ENCODE measurements at places on chromosomes 1 and 21. TPM values are rescaled to one million over a fixed set of nuclear protein-coding genes. Genes with fewer than 3 reads are reported as not detected.

Gene FRRS1
- total RNA-seq = 4.8 TPM

Gene MAP10
- 2.0 TPM for total RNA-seq

Gene RNU1-3
- total RNA-seq = 2,019 TPM

Gene AQP10
- total RNA-seq = not detected

Gene CD2
- total RNA-seq = not detected

Gene MMEL1
- total RNA-seq = 1.1 TPM

Gene CGN
- total RNA-seq = 0.73 TPM

GRCh38 chr1:184025242-184025675 is 12.3 kb downstream of the COLGALT2 start:
- H3K4me1 ChIP-seq = no peaks in the 10 kb centered on the region
- H3K36me3 ChIP-seq = no peaks in the 10 kb centered on the region

DNA sequence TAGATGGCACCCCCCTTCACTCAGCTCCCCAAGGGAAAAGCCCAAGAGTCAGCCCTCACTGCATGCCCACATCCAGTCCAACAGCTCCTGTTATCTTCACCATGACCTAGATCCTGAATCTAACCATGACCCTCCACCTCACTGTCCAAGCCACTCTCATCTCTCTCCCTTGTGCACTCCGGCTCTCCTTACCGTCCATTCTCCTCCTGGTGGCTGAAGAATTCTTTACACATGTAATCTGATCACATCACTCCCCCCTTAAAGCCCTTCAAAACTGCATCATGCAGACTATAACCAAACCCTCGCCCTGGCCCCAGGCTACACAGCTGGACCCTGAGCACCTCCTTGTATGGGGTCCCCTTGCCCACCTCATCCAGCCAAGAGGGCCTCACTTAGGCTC is 14.0 kb upstream of the PAQR7 start:
- H3K36me3 ChIP-seq = no peaks in the 10 kb centered on the region
- H3K27ac ChIP-seq = no peak overlapping the region
- no peaks in the 10 kb centered on the region for H3K4me1 ChIP-seq
- DNase-seq = no peak

DNA sequence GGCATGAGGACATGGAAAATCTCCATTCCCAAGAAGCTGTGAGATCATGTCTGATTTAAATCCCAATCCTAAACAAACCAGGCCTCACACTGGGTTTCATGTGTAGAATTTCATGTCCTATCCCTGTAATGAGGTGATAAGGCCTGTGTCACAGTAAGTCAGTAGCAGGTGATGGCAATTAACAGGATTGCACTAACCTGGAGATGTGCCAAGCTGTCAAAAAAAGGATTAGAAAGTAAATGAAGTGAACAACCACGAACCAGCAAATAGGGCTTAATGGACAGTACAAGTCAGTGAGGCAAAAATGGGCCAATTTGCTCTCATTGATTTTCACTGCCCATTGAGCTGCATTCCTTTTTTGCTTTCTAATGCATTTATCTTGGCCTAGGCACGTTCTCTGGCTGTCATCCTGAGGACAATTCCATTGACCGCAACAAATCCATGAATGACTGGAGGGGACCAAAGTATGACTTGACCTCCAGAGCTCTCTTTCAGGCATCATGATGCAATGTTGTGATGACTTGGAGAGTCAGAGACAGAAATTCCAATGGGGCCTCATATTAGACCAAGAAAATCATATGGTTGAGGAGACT is 673.6 kb upstream of the ADGRL2 start:
- no peak for DNase-seq
- H3K4me1 ChIP-seq = peaks cover 7% of the 10 kb centered on the region
- no peak overlapping the region for H3K27ac ChIP-seq

DNA sequence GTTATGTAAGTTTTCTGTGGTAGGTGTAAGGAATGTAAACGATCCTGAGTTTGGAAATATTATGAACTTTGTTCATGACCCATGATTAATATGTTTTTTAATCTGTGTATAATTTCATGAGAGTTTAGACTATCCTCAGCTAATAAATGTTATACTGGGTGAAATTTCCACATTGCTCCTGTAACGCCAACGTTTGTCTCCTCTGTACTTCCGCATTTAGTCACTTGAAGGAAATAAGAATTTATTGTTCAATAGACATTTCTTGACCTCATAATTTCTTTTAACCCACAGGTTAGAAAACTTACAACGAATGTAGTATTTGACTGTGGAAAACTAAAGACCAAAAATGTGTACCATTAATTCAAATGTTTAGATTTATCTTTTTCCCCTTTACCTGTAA is 876 bp downstream of the KCNJ15 start:
- H3K4me3 ChIP-seq = no peak overlapping the region
- H3K36me3 ChIP-seq = no peaks in the 10 kb centered on the region
- H3K4me1 ChIP-seq = no peaks in the 10 kb centered on the region
- H3K27me3 ChIP-seq = peaks cover 21% of the 10 kb centered on the region
- DNase-seq = no peak
- H3K27ac ChIP-seq = no peak overlapping the region

- no peaks in the 10 kb centered on the region for H3K36me3 ChIP-seq
- H3K27me3 ChIP-seq = no peaks in the 10 kb centered on the region
- no peak overlapping the region for H3K27ac ChIP-seq
- no peaks in the 10 kb centered on the region for H3K4me1 ChIP-seq
- no peak overlapping the region for H3K4me3 ChIP-seq
Measured at GRCh38 chr21:42556960-42557359, 43.3 kb downstream of the SLC37A1 start.

DNA sequence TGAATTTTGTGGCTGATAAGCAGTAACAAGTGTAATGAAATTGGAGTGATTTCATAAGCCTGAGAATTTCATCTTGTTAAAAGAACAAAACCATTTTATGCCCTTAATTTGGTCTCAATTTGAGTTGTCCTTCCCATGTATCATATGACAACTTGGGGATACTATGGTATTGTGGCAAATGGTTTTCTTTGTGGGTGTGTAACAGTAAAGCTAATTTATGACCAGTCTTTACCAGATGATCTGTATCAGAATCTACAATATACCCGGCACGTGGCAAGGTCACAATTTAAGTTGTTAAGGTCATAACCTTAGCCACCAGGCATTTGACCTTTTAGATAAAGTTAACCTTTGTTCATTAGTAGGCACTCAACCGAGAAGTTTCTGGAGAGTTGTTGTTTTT is 9.1 kb downstream of the NFIA start:
- H3K36me3 ChIP-seq = peaks cover 5% of the 10 kb centered on the region
- H3K4me1 ChIP-seq = peaks cover 7% of the 10 kb centered on the region
- no peak overlapping the region for H3K27ac ChIP-seq
- H3K27me3 ChIP-seq = no peaks in the 10 kb centered on the region

GRCh38 chr1:119470958-119471357 is 36.1 kb upstream of the HSD3B1 start:
- DNase-seq = no peak
- no peaks in the 10 kb centered on the region for H3K4me1 ChIP-seq
- H3K27ac ChIP-seq = no peak overlapping the region
- H3K4me3 ChIP-seq = no peak overlapping the region
- H3K36me3 ChIP-seq = no peaks in the 10 kb centered on the region

- no peak overlapping the region for H3K27ac ChIP-seq
- H3K4me1 ChIP-seq = no peaks in the 10 kb centered on the region
- no peak for DNase-seq
- H3K27me3 ChIP-seq = no peaks in the 10 kb centered on the region
- no peaks in the 10 kb centered on the region for H3K36me3 ChIP-seq
- H3K4me3 ChIP-seq = no peak overlapping the region
Measured at GRCh38 chr1:7565099-7565750, 205.9 kb upstream of the VAMP3 start.

GRCh38 chr1:2273401-2274090 is 45.4 kb downstream of the SKI start:
- H3K4me3 ChIP-seq = no peak overlapping the region
- no peak overlapping the region for H3K27ac ChIP-seq
- no peak for DNase-seq
- no peaks in the 10 kb centered on the region for H3K36me3 ChIP-seq

- no peak overlapping the region for H3K4me3 ChIP-seq
- no peaks in the 10 kb centered on the region for H3K4me1 ChIP-seq
- H3K27me3 ChIP-seq = no peaks in the 10 kb centered on the region
- H3K27ac ChIP-seq = no peak overlapping the region
- no peaks in the 10 kb centered on the region for H3K36me3 ChIP-seq
- DNase-seq = peak; percentile 4
Measured at GRCh38 chr1:10824821-10825540, 28.5 kb upstream of the CASZ1 start.

GRCh38 chr1:108563808-108564207 is 3.9 kb downstream of the EEIG2 start:
- H3K4me3 ChIP-seq = no peak overlapping the region
- peaks cover 25% of the 10 kb centered on the region for H3K4me1 ChIP-seq
- no peak overlapping the region for H3K27ac ChIP-seq
- no peak for DNase-seq
- H3K27me3 ChIP-seq = no peaks in the 10 kb centered on the region
- no peaks in the 10 kb centered on the region for H3K36me3 ChIP-seq

- peak within 1 kb of the TSS; percentile 99 for H3K27ac ChIP-seq
- peak; percentile 87 for DNase-seq
- no peaks in the 10 kb centered on the region for H3K27me3 ChIP-seq
- peak within 1 kb of the TSS; percentile 49 for H3K4me3 ChIP-seq
- peaks cover 11% of the 10 kb centered on the region for H3K36me3 ChIP-seq
Measured at GRCh38 chr1:234610061-234610665, at the start of gene IRF2BP2. IRF2BP2 (minus strand) TSS chr1:234610178; CDS start chr1:234609494, 684 bp downstream.

DNA sequence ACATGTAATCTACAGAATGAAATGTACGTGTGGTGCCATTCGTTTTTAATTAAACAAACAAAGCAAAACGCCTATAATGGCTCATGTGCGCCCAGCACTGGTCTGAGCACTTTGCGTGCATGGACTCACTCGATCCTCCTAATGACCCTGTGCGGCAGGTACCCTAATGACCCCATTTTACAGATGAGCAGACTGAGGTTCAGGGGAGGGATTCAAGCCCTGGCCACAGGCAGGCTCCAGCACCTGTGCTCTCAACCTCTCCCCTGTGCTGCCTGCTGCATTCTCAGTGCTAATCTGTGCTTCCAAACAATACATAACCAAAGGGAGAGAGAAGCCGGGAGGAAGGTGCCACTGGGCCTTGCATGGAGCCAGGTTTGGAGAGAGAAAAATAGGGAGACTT is 124.2 kb upstream of the ZBTB40 start:
- H3K27ac ChIP-seq = no peak overlapping the region
- no peak overlapping the region for H3K4me3 ChIP-seq
- DNase-seq = no peak
- no peaks in the 10 kb centered on the region for H3K36me3 ChIP-seq
- H3K27me3 ChIP-seq = no peaks in the 10 kb centered on the region

DNA sequence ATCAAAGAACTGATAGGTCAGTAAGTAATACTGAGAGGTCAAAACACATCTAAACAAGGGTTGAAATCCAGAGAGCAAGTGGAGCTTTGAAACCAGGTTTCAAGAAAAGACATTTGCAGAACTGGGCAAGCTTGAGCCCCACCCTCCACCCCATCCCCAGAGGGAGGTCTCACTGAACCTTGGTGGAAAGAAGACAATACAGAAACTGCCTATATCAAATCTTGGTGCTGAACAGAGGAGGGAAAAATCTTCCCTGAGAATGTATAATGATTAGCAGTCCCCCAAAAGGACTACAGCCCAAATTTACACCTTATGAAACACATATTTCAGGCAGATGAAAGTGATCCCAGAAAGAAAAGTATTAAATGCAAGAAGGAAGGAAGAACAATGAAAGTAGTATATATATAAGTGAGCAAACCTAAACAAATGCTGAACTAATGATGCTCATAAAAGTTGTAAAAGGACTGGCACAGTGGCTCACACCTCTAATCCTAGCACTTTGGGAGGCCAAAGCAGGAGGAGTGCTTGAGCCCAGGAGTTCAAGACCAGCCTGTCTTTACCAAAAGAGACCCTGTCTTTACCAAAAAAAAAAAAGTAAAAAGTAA is 12.4 kb downstream of the ZBTB17 start:
- H3K4me3 ChIP-seq = no peak overlapping the region
- no peaks in the 10 kb centered on the region for H3K36me3 ChIP-seq
- H3K27me3 ChIP-seq = no peaks in the 10 kb centered on the region
- no peak overlapping the region for H3K27ac ChIP-seq

DNA sequence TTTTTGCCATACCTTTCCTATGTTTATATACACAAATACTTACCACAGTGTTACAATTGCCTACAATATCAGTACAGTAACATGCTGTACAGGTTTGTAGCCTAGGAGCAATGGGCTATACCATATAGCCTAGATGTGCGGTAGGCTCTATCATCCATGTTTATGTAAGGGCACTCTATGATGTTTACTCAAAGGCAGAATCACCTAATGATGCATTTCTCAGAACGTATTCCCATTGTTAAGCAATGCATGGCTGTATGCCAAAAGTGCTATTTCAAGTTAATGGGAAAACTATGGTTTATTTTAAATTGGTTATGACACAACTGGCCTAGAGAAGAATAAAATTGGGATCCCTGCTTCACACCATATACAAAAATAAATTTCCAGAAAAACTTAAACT is 36.9 kb upstream of the DISP1 start:
- H3K4me3 ChIP-seq = no peak overlapping the region
- H3K36me3 ChIP-seq = no peaks in the 10 kb centered on the region
- no peaks in the 10 kb centered on the region for H3K4me1 ChIP-seq
- peak; percentile 46 for DNase-seq
- no peak overlapping the region for H3K27ac ChIP-seq

GRCh38 chr21:32240851-32241687 is 37.8 kb downstream of the MIS18A start:
- no peaks in the 10 kb centered on the region for H3K36me3 ChIP-seq
- no peaks in the 10 kb centered on the region for H3K4me1 ChIP-seq
- H3K27me3 ChIP-seq = peaks cover 7% of the 10 kb centered on the region
- no peak for DNase-seq
- H3K27ac ChIP-seq = no peak overlapping the region
- H3K4me3 ChIP-seq = no peak overlapping the region

GRCh38 chr1:26697978-26698849 is 2.4 kb downstream of the ARID1A start:
- no peaks in the 10 kb centered on the region for H3K36me3 ChIP-seq
- DNase-seq = peak; percentile 94
- H3K4me3 ChIP-seq = peak overlapping the region; percentile 83
- H3K4me1 ChIP-seq = peaks cover 68% of the 10 kb centered on the region
- peak overlapping the region; percentile 36 for H3K27ac ChIP-seq

GRCh38 chr1:145979746-145980456 is 15.4 kb downstream of the POLR3GL start:
- peak; percentile 80 for DNase-seq
- no peaks in the 10 kb centered on the region for H3K27me3 ChIP-seq
- H3K27ac ChIP-seq = peak overlapping the region; percentile 89
- no peaks in the 10 kb centered on the region for H3K36me3 ChIP-seq
- H3K4me3 ChIP-seq = no peak overlapping the region
- H3K4me1 ChIP-seq = peaks cover 40% of the 10 kb centered on the region

- H3K4me3 ChIP-seq = no peak overlapping the region
- peak; percentile 35 for DNase-seq
- no peaks in the 10 kb centered on the region for H3K27me3 ChIP-seq
- H3K4me1 ChIP-seq = no peaks in the 10 kb centered on the region
- H3K27ac ChIP-seq = no peak overlapping the region
- H3K36me3 ChIP-seq = no peaks in the 10 kb centered on the region
Measured at GRCh38 chr1:175757381-175758015, 14.1 kb upstream of the TNR start.

- no peaks in the 10 kb centered on the region for H3K4me1 ChIP-seq
- H3K4me3 ChIP-seq = no peak overlapping the region
- no peak for DNase-seq
- no peaks in the 10 kb centered on the region for H3K27me3 ChIP-seq
Measured at GRCh38 chr1:93770640-93771039, 89.0 kb upstream of the BCAR3 start.

GRCh38 chr1:221559911-221560310 is 182.0 kb downstream of the DUSP10 start:
- no peak overlapping the region for H3K27ac ChIP-seq
- H3K27me3 ChIP-seq = no peaks in the 10 kb centered on the region
- H3K36me3 ChIP-seq = no peaks in the 10 kb centered on the region
- H3K4me1 ChIP-seq = no peaks in the 10 kb centered on the region
